D341Med (cell line): ENCODE measurements at places on chromosomes 6 and 20.

DNA sequence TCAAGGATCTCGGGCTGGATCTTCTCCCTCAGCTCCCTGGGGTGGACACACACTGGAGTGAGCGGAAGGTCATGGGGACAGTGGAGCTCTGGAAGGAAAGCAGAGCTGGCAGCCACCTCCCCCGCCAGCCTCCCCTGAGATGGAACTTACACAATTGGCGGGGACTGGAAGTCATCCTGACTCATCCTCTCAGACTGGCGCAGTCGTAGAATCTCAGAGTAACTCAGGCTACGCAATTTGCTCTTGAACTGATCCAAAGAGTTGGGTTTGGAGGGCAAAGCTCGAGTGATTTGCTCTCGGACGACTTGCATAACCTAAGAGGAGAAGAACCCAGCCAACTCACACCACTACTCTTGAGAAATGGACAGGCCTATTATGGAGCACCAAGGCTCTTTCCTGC is 34.8 kb downstream of the ELMO2 start:
- no peak for DNase-seq

DNA sequence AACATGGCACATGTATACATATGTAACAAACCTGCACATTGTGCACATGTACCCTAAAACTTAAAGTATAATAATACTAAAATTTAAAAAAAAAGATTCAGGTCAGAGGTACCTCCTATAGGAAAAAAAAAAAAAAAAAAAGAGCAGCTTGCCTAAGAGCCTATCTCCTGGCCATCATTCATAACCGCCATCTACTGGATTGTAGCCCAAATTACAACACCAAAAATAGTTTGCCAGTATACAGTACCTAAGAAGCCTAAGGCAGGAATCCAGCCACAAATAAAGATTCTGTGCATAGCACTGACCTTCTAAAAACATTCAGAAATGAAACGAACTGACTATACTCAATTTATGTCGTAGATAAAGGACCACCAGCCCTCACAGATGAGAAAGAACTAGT is 438.4 kb upstream of the ADGRB3 start:
- no peak for DNase-seq

GRCh38 chr6:157110607-157111006 is 212.7 kb downstream of the TMEM242 start:
- DNase-seq: no peak

DNA sequence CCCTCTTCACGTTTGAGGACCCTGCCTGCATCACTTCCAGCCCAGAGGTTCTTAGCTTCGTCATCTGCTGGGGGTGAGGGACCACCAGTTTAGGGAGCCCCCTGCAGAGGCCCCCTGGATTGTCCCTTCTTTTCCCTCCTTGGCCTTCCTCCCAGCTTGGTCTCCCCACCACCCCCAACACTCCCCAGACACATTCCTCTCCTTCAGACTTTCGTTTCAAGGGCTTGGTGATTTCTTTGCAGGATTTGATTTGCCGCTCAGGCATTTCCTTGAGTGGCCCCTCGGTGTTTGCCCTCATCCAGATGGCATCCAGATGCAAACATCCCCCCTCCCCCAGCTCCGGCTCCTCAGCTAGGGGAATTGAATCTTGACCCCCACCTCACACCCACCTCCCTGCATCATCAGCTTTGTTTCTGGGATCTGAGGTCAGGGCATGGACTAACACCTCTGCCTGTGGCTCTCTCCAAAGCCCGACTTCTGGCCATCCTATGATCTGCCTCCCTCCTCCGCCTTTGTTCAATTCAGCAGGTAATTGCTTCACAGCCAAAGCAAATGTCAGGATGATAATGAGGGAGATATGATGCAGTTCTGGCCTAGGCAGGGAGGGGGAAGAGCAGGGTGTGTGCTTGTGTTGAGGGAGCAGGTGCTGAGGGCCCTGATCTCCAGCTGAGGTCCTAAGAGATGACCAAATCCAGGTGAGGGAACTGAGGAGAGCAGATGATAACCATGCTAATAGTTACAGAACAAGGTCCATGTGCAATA is 141.5 kb downstream of the VEGFA start:
- no peak for DNase-seq

DNA sequence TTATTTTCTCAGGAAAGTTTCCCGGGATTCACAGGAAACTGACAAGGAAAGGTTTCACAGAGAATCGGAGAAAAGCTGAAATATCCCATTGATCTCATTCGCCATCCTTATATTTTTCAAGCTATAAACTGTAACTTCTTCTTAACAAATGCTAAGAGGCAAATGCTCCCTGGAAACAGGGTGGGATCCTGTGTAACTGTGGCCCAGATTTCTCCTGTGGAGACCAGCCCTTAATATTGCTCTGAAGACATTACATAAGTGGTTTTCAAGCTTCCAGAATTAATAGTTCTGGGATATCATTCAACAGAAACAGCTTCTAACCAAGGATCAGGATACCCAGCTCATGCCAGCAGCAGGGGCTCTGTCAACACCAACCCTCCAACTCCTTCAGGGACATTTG is 69.2 kb downstream of the THBS2 start:
- no peak for DNase-seq

- DNase-seq: no peak
Observed at GRCh38 chr20:18637224-18637623, 49.4 kb downstream of the DTD1 start.

DNA sequence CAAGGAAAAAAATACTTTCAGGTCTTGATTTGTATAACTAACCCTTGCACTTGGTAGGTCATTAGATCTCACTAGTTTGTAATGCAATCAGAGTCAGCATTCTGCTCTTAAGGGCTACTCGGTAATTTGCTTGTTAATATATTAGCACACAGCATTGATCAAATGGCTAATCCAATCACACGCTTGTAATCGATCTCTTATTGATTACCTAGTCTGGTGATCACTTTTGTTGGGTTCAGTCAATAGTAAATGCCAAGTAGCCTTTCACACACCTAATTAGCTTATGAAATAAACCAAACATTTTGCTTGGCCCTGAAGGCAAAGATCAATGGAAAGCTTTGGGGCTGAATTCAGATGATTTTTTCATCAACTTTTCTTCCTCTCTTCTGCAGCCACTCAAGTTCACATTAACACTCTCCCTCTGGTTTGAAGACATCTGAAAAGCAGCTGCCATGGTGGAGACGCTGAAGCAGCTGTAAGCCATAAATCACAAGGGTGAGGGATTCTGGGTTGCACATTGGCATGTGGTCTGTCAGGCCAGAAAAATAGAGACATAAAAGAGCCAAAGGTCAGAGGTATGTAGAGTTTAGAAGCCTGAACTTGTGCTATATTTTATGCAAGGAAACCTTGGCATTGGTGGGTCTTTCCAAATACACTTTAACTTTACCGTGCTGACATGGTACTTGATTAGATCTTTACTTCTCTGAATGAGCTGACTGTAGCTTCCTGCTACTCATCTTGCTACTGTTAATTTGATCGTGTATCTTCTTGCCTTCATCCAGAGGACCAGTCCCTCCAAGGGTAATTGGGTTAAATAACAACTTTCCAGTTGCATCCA is 234.4 kb downstream of the SIM1 start:
- no peak for DNase-seq

DNA sequence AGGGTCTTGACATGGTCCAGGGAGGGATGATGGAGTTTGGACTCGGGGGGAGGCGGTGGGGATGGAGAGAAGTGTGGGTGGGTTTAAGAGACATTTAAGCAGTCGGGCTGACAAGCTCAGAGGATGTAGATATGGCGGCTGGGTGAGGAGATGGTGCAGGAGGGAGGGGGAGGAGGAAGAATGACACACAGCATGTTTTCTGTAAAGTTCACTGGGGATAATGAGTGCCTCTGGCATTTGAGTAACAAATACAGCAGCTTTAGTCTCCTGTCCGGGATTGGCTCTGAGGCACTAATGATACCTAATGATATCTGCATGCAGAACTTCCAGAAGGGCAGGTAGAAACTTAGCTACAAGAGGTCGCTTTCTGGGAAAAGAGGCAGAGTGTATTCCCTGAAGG is 107.8 kb downstream of the DHX35 start:
- no peak for DNase-seq

- no peak for DNase-seq
Observed at GRCh38 chr6:156832231-156832647, 55.1 kb downstream of the ARID1B start.

- no peak for DNase-seq
Observed at GRCh38 chr20:52056203-52057062, 135.1 kb downstream of the ZFP64 start.

- no peak for DNase-seq
Observed at GRCh38 chr20:17845701-17846475, 122.7 kb downstream of the SNX5 start.

DNA sequence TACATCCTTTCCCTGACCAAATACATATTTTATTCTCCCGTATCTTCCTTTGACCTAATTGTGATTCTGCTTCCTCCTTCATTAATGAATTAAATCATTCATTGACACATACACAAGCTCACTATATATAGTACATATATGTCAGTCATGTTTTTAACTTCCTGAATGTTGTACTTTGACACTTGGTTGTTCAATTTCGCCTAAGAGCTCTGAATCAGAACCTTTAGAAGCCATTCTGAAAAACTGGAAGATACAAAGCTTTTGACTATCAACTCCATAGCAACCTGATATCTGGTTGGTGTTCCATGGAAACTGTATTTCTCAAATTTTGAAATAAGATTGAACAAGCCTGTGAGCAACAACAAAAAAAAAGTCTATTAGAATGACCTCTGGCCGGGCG is 27.3 kb upstream of the HFE start:
- no peak for DNase-seq

DNA sequence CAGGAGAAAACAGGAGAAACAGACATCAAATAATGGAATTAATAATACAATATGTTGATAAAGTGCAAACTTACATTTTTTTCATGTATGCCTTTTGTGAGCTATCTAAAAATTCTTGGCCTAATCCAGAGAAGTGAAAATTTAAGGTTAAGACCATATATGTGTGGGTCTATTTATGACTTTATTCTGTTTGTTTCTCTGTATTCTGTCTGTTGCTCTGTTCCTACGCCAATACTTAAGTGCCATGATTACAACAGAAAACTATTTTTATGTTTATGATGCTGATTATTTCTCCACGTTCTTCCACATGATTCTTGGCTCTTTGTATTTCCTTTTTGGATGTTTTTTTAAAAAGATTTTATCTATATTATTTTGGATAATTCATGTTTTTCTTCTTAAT is 109.6 kb upstream of the MAP3K4 start:
- no peak for DNase-seq

- DNase-seq: no peak
Observed at GRCh38 chr20:49477200-49477599, 5.3 kb downstream of the KCNB1 start.

DNA sequence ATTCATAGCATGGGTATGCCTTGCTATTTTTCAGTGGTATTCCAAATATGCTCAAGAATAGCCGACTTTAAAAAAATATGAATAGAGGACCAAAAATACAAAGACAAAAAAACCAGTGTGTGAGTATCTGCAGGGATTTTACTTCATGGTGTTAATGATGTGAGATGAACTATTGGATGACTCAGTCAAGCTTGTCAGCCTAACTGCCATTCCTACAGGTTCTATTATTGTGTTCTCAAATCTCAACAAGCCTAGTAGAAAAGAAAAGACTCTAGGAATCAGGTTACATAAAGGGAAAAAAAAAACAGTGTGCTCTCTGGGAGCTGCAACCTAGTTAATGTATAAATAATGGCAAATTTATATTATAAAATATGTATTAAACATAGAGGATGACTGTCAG is 588.4 kb upstream of the BTBD3 start:
- DNase-seq: no peak

DNA sequence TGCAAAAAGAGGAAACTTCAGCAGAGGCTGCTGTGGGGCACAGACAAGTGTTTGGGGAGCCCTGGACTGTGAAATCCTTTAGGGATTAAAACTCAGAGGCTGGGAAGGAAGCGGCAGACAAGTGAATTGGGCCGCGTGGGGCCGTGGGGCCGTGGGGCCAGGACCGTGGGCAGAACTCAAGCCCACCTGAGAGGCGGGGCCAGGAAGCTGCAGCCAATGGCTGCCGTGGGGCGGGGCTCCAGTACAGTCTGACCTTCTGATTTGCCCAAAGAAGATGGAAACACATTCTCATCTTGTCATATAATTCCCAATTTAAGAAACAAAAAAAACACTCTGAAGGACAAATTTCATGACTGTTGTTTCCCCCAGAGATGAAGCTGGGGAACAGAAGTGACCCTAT is 55.4 kb downstream of the ANKRD60 start:
- DNase-seq: no peak

DNA sequence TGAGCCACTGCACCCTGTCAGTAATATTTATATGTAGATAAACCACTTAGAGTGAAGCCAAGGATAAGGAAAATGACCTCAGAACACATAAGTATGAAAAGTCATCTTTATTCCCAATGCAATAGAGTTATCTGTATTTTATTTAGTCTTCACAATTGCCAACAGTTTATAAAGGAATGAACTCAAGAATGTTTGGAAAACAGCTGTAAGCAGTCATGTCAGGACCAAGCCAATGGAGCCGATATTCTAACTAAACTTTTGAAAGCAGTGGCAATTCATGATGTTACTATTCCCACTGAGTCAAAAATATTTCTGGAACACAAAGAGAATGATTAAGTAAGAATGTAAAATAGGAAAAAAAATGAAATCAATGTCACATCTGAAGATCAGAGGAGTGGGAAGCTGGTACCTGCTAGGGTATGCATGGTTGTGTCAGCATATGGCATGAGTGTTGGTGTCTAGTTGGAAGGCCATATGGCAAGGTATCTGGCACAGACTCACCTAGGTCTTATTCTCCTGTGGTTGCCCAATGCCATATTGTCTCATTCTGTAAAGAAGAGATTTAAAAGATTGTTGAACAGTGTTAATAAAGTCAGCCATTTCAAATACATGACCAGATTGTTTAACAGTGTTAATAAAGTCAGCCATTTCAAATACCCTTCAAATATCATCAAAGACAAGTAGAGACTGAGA is 118.2 kb downstream of the ADAT2 start:
- no peak for DNase-seq

DNA sequence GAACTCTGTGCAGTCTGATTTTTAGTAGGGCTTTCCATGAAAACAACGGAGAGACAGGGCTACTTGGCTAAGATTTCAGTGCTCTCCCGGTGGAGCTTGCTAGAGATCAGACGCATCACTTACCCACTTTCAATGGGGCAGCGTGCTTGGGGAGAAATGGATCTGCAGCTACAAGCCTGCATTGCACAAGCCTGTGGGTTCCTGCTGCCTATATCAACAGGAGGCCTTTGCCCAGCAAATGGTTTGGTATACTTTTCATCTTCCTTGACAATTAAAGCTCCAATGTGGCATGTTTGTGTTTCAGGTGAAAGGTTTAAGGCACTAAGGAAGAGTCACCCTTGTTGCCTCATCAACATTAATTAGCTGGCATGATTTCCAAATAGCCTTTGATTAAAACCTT is 136.0 kb upstream of the FOXQ1 start:
- DNase-seq: no peak
